Motor neuron (in vitro differentiated cells): ENCODE measurements at places on chromosomes 1 and 21. TPM values are rescaled to one million over a fixed set of nuclear protein-coding genes. Genes with fewer than 3 reads are reported as not detected.

GRCh38 chr1:107683683-107684082, 281.3 kb downstream of the VAV3 start:
- no peak for ATAC-seq

DNA sequence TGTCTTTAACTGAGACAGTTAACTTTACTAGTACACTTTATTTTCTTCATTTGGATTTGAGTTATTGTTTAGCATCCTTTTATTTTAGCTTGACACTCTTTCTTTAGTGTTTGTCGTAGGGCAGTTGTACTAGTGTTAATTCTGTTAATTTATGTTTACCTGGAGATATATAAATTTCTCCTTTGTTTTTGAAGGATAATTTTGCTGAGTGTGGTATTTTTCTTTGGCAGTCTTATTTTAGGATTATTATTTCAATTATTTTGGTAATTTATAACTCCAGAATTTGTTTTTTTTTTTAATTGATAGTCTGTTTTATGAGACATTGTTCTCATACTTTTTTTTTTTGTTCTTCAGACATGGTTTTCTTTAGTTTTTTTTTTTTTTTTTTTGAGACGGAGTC, 73.8 kb upstream of the CHODL start:
- no peak for ATAC-seq

- ATAC-seq, result no peak
Observed at GRCh38 chr1:228873709-228874108, 138.4 kb downstream of the RHOU start.

DNA sequence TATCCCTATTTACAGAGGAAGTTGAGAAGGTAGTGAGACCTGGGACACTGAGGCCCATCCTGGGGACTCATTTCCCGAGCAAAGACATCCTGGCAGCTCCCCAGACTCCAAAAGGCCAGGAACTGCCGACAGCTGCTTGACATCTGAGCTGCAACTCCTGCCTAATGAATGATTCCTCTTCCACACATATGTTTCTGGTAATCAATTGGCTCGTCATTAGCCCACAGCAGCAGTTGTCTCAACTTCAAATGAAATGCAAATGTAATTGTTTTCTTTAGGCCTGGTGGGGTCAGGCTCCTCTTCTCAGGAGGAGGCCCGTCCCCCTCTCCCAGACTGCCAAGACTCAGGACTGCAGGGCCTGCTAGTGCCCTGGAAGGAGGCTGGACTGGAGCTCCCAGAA, 61.8 kb upstream of the DISP3 start:
- no peak for ATAC-seq

GRCh38 chr1:60825593-60825992, 256.8 kb upstream of the NFIA start:
- ATAC-seq, result peak; percentile 48

GRCh38 chr1:175901076-175901836, 157.9 kb upstream of the TNR start:
- peak; percentile 90 for ATAC-seq

DNA sequence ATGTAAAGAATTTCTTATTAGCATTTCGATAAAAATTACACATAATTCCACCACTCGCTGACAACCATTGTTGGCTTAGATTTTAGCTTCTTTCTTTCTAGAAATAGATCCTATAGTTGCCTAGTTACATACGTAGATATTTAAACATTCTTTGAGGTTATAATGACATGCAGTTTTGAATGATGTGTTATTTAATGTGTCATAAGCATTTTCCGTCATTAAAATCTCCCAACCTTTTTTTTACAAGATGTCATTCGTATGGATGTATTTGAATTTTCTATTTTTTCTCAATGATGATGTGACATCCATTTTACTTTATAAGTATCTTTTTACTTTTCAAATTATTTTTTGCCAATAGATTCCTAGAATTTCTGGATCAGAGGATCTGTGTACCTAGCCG, 44.7 kb downstream of the SLC37A1 start:
- no peak for ATAC-seq

DNA sequence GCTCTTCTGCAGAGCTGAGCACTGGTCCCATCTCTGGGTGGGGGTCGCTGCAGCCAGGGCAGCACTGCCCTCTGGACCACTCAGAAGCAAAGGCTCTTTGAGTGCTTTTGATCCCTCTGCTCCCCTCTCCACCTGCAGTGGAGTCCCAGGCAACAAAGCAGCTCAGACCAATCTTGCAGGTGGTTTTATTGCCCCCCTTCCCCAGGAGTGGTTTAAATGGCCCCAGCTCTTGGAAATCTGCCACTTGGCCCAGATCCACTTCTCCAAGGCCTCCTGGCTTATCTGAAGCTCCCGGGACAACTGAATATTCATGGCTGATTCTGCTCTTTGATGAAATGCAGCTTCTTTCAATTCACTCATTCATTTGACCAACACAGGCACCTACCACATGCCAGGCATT, 2.7 kb downstream of the STUM start:
- no peak for ATAC-seq

DNA sequence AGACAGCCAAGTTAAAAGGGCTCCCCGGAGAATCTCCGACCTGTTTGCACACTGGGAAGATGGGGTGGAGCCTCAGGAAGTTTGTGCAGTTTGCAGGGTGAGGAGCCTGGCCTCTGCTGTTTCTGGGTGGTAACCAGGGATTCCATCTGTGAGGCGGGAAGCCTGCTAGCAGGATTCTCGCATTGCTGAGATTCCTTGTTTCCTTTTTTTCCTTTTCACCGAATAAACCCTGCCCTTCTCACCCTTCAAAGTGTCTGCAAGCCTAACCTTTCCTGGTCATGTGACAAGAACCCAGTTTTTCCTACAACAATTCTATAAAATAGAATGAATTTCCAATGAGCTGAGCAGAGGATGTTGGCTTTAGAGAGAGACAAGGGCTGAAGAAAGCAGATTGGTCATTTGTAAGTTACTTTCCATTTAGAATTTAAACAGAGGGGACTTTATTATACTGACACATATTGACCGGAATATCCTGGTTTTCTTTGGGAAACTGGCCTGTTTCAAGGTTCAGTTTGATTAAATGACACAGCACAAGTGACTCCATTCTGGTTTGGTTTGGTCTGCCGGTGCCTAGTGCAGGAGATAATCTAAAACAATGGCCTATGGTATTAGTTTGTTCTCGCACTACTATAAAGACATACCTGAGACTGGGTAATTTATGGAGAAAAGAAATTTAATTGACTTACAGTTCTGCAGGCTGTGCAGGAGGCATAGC, 48.7 kb upstream of the DNAH14 start:
- ATAC-seq, result peak; percentile 48

GRCh38 chr21:37753122-37753599, 163.1 kb downstream of the KCNJ6 start:
- peak; percentile 81 for ATAC-seq

- ATAC-seq, result no peak
Observed at GRCh38 chr1:157488156-157488555, 64.2 kb downstream of the FCRL5 start.

RGS1 gene
- 0.63 and 1.6 TPM in 2 replicates for total RNA-seq

NTMT2 gene
- total RNA-seq, result not detected in 2 replicates

NBPF10 gene
- total RNA-seq, result 0.43 and 0.44 TPM in 2 replicates

RORC gene
- 0.14 and 0.25 TPM in 2 replicates for total RNA-seq

KRTAP13-2 gene
- not detected in 2 replicates for total RNA-seq

C1orf116 gene
- total RNA-seq, result 0.52 and 0.63 TPM in 2 replicates
